Coronary artery (tissue), 2 donors: ENCODE measurements at places on chromosomes 5 and 9.

DNA sequence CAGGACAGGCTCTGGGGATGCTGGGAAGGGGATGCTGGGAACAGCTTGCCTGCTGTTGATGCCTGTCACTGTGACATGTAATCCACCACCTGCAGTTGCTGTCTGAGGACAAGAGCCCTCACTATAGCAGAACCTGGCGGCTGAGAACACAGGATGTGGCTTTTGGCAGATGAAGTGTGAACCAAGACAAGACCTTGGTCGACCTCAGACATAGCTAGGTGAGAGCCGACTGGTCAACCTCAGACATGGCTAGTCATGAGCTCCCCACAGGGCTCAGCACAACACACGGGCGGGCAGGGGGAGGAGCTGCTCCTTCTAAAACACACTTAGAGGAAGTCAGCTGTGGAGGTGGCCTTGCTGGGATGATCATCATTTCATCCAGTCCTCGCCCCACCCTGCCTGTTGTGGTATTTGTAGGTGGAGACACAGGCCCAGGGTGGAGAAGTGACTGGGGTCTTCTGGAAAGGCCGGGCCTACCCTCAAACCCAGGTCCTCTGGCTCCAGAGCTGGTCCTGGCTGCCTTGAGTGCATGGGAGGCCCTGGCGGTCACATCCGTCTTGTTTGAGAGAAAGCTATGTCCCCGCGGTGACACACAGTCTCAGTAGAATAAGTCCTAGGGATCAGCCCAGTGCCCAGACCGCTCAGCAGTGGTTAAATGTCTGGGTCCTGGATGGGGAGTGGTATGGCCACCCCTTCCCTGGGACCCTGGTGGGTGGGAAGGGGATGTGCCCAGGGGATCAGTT, 6.1 kb downstream of the SUSD3 start:
- no peak for DNase-seq

DNA sequence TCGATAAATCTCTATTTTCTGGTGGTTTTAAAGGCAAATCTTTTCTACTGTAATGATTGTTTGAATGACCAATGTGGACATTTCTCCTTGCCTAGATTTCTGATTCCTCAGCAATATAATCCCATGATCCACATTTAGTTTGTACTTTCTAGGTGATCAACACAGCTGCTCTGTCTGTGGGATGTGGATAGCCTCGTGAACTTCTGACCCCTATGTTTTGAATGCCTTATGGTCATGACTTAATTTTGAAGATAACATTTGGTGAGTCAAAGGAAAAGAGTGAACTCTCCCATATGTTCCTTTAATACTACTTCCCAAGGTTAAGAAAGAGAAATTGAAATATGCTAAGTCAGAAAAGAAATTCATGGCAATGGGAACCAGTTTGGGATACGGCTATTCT, 147.5 kb downstream of the CAVIN4 start:
- DNase-seq = no peak

DNA sequence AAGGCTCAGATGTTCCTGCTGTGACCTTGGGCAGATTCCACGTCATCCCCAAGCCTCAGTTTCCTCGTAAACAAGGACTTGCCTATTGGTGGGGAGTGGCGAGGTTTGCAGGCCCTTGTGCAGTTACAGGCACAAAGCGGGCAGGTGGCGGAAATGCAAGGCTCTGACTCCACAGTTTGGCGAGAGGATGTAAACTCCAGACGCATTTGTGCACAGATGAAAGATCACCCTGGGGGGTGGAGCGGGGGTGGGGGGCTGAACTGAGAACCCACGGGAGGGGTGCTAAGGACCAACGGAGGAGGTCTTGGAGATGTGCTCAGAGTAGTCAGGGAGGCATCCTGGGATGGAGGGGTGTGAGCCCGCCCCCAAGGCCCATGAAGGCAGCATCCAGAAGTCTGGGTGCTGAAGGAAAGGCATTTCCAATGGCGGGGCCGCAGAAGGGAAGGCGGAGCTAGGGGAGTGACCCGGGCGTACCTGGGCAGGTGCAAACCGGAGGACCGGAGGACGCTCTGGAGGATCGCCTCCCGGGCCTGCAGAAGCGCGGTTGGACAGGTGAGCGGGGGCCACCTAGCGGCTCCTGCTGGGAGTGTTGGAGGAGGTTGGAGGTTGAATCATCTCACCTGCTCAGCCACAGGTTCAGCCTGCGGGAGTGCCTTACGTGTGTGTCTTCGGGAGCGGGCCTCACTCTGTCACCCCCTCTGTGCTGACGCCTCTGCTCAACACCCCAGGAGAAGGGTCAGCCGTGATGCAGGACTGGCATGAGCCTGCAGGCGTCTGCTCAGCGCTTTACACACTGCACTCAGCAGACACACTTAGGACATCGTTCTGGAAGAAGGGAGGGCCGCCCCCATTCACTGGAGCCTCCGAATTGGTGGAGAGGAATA, 1.9 kb upstream of the FIBCD1 start:
- no peak for DNase-seq

- no peak for DNase-seq
These were observed 726.4 kb upstream of the TYRP1 start for GRCh38 chr9:11966786-11967185.

DNA sequence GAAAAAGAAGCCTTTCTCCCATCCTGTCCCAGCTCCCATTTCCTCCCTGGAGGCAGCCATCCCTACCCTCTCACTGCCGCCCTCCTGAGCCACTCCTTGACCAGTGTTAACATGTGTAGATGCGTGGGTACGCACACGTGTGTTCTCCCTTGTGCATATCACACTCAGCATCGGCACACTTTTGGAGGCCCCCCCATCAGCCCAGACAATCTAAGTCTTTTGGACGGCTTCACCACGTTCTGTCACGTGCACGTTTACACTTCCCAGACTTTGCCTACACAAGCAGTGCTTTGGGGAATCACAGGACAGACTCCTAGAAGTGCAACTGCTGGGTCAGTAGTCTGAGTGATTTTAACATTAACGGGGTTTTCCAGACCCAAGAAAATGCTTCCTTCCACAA, 18.0 kb downstream of the HRH2 start:
- no peak for DNase-seq

GRCh38 chr9:114000063-114000454, 78.0 kb downstream of the AMBP start:
- DNase-seq = peak; percentile 38

DNA sequence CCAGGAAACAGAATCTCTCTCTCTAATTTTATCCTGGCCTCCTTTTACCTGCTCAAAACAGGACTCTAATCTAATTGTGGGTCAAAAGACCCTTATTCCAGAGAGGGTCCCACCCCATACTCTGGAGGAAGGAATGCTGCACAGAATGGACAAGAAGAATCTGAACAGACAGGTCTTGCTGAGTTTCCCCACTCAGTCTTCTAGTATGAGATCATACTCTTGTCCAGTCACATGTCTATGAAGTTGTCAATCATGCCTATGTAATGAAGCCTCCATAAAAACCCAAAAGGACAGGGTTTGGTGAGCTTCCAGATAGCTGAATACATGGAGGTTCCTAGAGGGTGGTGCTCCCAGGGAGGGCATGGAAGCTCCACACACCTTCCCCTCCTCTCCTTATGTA, 123.9 kb upstream of the FER start:
- DNase-seq = no peak

DNA sequence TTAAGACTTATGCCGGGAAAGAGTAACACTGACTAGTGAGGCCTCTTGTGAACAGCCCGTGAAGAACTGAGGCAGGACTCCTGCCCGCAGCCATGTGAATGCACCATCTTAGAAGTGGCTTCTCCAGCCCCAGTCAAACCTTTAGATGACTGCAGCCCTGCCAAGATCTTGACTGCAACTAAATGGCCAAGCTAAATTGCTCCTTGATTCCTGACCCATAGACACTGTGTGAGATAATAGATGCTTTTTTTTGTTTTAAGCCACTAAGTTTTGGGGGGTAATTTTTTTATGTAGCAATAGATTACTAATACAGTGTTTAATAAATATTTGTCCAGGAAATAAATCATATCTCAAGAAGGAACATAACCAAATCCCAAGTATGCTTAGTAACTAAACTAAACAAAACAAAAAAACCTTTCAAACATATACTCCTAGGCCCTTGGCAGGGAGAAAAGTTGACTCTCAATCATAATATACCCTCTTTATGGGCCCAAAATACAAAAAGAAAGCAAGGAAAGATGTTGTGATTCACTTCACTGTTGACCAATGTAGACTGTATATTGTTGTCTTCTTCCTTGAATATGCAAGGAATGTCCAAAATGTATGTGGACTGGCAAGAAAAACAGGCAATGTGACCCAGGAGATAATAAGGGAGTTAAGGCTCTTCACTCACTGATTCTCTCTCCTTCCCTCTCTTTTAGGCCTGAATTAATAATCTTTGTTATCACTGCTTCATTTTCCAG, 79.7 kb upstream of the ZNF366 start:
- DNase-seq = no peak

DNA sequence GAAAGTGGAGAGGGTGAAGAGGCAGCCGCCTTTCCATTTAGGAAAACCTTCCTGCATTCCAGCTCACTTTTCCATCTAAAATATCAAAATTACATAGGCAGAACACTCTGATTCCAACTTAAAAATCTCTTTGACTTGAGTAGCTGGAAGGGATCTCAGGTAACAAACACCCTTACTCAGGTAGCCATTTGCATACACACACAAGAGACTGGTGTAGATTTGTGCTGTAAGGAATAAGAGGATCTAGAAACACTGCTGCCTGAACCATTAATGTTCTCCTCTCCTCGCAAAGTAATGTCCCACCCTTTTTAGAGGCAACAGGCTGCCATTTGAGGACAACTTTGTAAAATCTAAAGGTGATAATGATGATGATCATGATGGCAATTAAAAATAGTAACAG, 53.5 kb downstream of the BNC2 start:
- DNase-seq = no peak

DNA sequence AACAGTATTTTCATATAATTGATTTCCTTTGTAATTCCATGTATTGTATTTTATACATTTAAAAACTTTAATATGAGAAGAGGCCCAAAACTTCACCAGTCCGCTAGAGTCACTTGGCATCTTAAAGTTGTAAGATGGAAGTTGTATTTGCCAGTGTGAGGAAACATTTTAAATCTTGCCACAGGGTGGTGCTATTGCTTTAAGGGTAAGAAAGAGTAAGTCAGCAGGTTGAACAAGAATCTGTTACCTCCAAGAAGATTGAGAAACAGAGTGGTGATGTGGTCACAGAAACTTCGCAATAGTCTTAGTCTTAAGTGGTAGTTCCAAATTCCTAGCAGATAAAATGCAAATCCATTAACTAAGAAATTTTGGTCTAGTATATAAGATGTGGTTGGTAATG, 39.8 kb upstream of the RANBP6 start:
- DNase-seq = no peak

DNA sequence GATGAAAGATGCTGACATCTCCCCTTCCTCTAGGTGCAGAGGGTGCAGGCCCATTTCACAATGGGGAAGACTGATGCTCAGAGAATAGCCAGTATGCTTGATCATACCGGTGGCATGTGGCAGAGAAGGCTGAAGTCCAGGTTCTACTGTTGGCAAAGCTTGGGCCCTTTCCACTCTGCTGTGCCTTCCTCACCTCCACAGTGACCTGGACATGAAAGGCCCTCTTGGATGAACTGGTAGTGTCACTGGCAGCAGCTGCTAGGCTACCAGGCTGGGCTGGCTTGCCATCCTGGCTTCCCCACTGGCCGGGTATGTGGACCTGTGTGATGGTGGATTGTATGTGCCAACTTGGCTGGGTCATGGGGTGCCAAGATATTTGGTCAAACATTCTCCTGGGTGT, 92.0 kb downstream of the GADD45G start:
- no peak for DNase-seq

- no peak for DNase-seq
These were observed 120.2 kb downstream of the CARTPT start for GRCh38 chr5:71839096-71839884.

DNA sequence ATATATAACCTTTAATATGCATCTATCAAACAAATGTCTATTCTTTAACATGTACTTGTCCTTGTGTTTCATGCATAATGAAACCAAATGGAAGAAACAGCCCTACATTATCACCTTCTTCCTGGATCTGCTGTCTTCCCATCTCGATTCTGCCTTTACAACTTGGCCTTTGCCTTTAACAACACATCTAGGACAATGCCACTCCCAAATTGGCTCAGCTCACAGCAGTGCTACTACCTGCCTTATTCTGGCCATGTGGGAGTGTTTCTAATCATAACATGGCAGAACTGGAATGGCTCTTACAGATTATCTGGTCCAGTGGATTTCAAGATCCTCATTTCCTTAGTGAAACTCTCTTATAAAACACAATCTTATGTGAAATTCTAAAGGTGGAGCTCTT, 176.5 kb downstream of the CARTPT start:
- DNase-seq = no peak

DNA sequence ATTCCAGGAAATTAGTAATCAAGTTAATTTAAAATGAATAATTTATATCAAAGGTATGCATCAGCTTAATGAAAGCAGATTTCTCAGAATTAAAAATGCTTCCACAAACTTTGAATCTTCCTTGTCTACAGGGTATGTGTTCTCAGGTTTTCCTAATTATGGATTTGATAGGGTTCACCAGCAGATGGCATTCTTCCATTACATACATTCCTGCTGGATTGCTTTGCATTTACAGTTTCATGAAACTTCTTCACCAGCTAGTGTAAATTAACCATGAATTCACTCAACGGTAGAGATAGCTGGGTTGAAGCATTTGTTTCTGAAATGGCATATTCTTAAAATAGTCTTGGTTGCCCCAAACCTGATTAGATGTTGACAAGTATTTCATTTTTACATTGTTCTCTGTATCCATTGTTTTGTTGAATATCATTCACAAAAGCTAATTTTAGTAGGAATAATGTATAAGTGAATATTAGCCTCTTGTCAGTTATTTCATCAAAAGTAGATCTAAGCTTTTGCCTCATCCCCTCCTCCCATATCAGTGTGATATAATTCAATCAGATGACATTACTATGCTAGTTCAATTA, 68.7 kb upstream of the WDR41 start:
- DNase-seq = no peak

GRCh38 chr5:135944967-135945560, 9.7 kb downstream of the LECT2 start:
- no peak for DNase-seq

GRCh38 chr5:1351156-1351555, 6.3 kb upstream of the CLPTM1L start:
- DNase-seq = no peak

GRCh38 chr5:143618141-143618540, 193.8 kb upstream of the HMHB1 start:
- DNase-seq = no peak

- DNase-seq = no peak
These were observed 30.8 kb upstream of the RECK start for GRCh38 chr9:36005891-36006290.

- no peak for DNase-seq
These were observed 254.1 kb upstream of the DAPK1 start for GRCh38 chr9:87243602-87244001.

- peak; percentile 63 for DNase-seq
These were observed 30.0 kb downstream of the TRIP13 start for GRCh38 chr5:922436-923280.

DNA sequence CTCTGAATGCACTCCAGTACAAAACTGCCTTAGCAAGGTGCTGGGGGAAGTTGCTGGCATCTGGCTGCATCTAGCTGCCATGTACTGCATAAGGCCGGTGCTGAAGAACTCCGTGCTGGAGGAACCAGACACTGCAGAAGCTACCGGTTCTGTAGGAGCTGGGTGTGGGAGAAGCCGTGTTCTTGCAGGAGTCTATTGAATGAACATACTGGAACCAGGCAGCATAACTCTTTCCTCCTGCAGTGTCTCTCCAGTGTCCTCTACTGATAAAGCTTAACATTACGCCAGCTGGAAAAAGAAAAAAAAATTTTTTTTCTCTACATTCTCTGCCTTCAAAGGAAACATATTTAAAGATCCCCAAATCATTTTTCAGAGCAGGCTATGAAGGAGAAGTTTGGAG, 38.5 kb downstream of the VPS13A start:
- no peak for DNase-seq
